Stimulated activated CD8-positive, alpha-beta memory T cell treated with anti-CD3 and anti-CD28 coated beads, Interleukin-4, amount 100 ng/mL, for 24 hours (primary cell): ENCODE measurements at places on chromosomes 12 and 14.

- no peak for DNase-seq
Observed at GRCh38 chr12:91406920-91407341, 224.3 kb upstream of the DCN start.

- no peak for DNase-seq
Observed at GRCh38 chr14:31505411-31505810, 17.6 kb upstream of the GPR33 start.

DNA sequence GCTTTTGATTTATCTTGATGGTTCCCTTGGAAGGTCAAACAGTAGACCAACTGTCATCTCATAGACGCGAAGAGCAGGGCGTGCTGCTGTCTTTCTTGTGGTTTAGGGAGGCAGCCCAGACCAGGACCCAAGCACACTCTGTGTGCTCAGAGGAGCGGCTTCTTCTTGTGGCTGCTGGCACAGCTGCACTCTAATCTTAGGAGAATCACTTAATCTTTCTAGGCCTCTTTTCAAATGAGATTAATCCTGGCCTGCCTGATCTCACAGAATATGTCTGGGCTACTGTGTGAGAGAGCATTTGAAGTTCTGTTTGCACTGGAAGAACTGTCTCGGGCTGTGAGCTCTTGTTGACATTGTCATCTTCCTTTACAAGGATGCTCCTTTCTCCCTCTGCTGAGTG, 60.0 kb upstream of the TRAF3 start:
- DNase-seq, result no peak

DNA sequence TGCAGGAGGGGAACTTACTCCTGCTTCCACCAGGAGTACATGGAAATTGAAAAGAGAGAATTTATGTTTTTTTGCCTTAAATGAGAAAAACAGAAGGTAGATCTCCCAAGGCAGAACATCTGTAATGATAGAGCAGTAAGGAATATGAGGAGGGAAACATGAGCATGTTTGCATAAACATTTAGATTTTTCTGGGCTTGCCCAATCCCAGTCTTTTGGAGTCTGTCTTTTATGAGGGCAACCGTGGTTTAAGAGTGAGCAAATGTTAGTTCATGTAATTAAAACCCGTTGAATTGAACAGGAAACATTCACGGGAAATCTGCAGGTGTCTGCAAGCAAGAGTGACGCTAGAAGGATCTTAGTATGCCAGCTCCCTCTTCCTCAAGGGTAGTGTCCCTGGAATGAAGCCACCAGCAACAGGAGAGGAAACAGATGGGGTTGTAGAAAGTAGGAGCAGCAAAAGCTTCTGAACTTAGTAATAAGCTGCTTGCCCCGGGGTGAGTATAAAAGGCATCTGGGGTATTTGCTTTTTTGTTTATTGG, 79.3 kb downstream of the ARF6 start:
- DNase-seq, result no peak

DNA sequence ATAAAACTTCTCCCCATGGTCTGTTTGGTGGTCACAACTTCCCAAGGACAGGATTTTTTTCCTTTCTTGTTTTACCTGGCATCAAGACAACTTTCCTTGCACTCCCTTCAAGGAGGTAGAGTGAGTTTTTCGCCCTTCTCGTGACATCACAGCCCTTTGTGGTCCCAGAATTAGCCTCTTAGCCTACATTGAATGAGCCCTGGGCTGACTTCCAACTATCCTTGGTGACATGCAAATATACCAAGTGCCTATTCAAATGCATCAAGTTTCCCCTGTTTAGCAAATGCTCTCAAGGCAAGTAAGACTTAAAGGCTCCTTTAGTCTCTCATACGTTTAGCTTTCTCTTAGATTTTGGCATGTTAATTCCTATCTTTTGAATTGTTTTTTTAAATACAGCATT, 36.6 kb downstream of the TC2N start:
- no peak for DNase-seq

DNA sequence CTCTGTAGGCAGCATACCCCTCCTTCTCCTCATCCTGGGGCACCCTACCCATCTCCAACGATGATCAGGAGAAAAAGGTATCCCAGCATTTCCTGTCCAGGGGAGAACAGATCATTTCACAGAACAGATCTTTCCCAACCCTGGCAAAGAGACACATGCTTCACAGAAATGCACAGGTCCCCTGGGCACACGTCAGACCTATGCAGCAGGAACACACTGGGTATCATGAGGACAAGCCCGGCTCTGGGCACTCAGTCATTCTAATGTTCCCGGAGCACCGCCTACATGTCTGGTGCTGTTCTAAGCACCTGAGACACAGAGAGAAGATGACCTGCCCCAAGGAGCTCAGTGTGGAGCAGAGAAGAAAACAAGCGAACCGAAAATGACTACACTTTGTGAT, 56.2 kb downstream of the ACTN1 start:
- no peak for DNase-seq

DNA sequence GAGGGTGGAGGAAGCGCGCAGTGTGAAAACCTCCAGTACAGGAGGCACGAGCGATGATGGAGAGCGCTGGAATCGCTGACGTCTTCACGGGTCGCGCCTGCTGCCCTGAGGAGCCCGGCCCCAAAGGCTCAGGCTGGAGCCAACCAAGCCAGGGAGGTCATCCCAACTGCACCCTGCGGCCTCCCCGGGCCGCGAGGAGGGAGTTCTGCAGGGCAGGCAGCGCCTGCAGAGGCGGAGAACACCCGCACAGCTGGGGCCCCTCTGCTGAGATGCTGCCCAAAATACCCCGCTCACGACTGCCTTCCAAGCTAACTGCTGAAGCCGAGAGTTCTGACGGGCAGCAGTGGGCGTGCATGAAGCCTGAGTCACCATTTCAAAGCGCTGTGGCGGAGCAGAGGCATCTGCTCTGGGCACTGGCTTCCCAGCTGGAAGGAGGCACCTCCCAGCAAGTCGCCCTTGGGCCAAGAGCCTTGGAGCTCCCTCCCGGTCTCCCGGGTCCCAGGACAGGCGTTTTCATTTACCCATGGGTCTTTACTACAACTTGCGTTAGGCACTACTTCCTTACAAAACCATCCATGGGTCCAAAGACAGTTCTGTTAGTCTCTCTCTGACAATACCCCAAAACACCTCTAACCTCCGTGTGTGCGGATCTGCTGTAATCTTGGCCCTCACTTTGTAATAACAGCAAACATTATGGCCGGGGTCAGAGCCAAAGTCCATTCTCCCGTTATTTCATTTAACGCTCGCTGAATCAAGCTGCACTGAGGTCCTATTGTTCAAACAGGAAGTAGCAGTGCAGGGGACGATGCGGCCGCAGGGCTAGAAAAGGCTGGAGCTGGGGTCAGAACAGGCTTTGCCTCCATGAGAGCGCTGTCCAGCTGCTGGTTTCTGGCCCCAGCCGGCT, 60.1 kb upstream of the RIMBP2 start:
- peak; percentile 60 for DNase-seq

DNA sequence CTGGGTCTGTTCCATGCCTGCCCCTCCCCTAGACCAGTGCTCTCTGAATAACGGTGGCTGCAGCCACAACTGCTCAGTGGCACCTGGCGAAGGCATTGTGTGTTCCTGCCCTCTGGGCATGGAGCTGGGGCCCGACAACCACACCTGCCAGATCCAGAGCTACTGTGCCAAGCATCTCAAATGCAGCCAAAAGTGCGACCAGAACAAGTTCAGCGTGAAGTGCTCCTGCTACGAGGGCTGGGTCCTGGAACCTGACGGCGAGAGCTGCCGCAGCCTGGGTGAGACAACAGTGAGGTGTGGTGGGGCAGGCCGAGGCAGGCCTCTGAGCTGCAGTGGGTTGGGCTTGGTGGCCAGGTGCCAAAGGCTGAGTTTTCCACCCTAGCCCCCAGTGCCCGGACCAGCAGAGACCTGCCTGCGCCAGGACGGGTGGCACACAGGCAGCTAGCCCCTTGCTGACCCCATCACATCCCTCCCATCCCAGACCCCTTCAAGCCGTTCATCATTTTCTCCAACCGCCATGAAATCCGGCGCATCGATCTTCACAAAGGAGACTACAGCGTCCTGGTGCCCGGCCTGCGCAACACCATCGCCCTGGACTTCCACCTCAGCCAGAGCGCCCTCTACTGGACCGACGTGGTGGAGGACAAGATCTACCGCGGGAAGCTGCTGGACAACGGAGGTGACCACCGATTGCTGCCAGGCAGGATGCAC, 28.2 kb upstream of the LRP1-AS start:
- DNase-seq, result peak; percentile 22

DNA sequence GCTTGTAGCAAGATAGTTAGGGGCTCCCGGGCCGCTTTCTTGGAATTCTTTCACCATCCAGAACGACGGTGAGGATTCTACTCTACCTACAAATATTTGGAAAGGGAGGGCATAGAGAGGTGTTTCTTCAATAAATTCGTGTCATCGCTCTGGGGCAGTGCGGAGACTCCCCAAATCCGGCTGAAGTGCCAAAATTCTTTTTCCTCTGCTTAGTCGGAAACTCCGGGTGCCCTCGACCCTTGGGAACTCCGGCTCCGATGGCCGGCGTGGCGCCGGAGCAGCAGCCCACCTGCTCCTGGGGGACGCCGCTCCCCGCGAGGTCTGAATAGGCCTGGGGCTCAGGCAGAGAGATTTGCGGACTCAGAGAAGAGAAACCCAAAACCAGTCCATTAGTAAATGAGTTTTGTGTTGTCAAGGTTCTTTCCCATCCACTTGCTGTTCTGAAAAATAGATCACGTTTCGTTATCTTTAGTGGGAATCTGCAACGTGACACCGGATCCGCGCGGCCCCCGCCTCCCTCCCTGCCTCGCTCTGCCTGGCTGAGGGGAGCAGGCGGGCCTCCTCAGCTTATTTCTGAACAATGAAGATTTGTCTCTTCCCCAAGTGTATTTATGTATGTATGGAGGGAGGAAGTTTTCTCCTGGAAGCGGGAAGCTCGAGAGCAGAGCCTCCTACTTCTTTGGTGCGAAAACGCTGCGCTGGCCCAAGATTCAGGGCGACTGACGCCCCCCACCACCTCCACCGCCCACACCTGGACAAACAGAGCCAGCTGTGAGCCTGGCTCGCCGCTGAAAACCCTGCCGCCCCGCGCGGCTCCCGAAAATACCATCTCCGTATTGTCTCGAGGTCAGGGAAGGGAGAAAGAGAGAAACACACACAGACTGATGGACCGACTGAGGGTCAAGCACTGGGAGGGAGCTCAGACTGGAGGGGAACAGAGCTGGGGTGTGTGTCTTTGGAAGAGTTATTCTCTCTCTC, 3.7 kb upstream of the SIX1 start:
- no peak for DNase-seq

DNA sequence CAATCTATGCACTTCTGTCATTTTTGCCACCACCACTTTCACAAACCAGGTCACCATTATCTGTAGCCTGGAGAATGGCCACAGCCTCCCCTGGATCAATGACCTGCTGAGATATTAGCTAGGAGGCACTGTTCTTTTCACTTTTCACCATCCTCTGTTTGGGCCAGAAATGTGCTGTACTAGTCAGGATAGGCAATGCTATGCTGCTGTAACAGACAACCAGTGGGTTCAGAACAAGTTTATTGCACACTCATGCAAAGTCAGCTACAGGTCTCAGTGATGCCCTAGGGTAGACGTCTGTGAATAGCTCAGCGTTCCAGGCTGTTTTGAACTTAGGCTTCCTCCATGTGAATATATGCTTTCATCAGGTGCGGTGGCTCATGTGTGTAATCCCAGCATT, 231.5 kb downstream of the SUDS3 start:
- no peak for DNase-seq

- no peak for DNase-seq
Observed at GRCh38 chr12:55698965-55699364, 8.7 kb downstream of the ITGA7 start.
